ENCODE measurements at places on chromosomes 1 and 21.
A peak's percentile ranks its signal among the peaks of the same experiment; 100 is the strongest.

GRCh38 chr1:164618202-164618564, 59.2 kb downstream of the PBX1 start:
- no peak for DNase-seq

DNA sequence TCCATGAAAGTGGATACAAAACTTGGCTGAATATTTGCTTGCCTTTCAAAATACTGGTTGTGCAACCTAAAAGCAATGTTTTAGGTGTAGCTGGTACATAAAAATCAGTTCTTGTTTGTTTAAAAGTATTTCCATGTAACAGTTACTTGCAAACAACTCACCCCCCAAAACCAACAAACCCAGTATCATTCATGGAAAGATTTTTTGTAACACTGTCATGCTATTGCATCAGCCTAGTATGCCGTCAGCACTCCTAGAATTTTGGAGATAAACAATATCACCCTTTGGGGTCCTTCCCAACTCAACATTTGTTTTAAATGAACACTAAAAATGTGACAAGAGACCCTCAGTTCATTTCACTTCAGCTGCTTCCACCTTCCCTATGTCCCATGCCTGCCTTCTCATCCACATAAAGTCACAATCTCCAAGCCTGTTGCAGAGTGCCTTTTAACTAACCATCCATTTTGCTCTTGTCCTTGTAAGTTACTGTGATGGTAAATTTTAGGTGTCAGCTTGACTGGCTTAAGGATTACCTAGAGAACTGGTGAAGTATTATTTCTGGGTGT, 425.3 kb downstream of the DUSP10 start:
- DNase-seq: no peak

- DNase-seq: no peak
These were observed 6.8 kb downstream of the HES2 start for GRCh38 chr1:6412896-6413295.

GRCh38 chr1:47439819-47440598, 2.2 kb downstream of the FOXD2 start:
- DNase-seq: no peak

- no peak for DNase-seq
These were observed 510.9 kb downstream of the PTPRU start for GRCh38 chr1:29747196-29747595.

- DNase-seq: no peak
These were observed 177.9 kb downstream of the NR5A2 start for GRCh38 chr1:200205216-200205995.

DNA sequence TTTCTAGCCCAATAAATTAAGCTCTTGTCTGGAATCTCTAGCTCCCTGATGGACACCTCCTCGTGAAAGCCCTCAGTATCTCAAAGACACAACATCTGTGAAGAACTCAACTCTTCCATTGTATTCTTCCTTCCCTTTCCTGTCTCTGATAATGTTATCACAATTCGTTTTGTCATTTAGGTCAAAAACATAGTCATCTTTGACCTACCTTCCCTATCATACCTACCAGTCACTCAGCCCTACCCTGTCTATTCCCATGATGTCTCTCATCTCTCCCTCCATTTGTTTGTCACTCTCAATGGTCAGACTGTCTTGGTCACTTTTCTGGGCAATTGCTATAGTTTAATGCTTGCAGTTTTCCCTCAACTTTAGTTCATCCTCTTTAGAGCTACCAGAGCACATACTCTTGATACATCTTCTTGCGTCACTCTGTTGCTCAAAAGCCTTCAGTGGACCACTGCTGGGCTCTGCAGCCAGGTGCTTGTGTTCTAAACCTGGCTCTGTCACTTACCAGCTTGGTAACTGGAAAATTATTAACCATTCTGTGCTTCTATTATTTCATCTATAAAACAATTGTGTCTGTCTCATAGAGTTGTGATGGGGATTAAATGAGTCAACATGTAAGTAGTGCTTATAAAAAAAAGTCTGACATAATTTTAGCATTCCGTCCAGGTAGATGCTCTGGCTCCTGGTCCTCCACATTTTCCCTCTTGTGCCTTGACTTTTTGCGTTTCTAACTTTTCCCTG, 39.6 kb downstream of the DDR2 start:
- DNase-seq: no peak

DNA sequence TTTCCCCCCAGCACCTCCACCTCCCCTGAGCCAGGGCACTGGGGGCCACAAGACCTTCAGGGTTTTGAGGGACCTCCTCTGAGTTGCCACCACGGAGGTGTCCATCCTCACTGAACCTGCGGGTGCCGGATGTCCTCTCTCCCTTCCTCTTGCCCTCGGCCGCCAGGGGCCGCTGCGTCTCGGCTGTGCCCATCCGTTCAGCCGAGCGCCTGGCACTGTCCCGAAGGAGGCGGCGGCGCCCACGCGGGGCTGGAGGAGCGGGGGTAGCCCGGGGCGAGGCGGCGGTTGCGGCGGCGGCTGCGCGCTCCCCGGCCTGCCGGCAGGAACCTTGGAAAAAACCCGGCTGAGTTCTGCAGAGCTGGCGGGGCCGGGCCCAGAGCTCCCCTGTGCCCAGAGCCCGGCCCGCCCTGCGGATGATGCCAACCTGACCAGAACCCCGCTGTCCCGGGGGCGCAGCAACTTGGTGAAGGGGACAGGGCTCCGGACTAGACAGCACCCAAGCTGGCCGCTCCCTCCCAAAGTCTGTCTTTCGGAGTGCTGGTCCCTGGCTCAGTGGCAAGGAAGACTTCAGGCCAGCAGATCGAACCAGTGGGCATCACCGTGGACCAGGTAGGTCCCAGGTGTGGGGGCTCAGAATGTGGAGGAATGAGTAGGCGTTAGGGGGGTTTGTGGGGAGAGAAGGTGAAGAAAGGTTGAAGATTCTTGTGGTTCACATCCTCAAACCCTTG, 3.7 kb upstream of the PPM1J start:
- DNase-seq: peak; percentile 61

- no peak for DNase-seq
These were observed 131.3 kb downstream of the PATJ start for GRCh38 chr1:61873581-61873980.

GRCh38 chr1:195335541-195335940, 1272.7 kb downstream of the KCNT2 start:
- DNase-seq: no peak

DNA sequence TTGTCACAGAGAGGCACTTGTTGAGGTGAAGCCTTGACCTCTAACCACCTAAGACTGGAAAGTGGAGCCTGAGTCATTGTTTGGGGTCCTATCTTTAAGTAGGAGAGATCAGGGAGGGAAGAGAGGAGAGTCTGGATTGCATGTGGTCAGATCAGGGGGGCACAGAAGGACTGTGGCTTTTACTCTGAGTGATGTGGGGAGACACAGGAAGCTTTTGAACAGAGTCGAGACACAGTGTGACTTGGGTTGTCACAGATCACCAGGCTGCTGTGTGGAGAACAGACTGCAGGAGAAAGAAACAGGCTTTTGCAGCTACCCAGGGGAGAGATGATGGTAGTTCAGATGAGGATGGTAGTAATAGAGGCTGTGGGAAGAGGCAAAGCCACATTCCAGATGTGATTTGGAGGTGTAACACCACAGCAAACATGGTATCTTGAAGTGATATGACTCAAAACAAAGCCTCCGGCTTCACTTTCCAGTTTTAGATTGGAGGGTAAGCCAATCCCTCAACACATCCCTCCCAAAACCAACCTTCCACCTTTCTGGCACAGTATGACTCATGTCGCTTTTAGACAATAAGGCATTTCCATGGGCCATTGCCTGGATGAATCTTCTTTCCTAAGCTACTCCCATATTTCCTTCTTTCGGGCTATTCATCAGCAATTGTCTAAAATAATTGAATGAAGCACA, 125.8 kb upstream of the SLC44A3 start:
- no peak for DNase-seq

- no peak for DNase-seq
These were observed 10.1 kb upstream of the LRRC71 start for GRCh38 chr1:156910309-156910782.

DNA sequence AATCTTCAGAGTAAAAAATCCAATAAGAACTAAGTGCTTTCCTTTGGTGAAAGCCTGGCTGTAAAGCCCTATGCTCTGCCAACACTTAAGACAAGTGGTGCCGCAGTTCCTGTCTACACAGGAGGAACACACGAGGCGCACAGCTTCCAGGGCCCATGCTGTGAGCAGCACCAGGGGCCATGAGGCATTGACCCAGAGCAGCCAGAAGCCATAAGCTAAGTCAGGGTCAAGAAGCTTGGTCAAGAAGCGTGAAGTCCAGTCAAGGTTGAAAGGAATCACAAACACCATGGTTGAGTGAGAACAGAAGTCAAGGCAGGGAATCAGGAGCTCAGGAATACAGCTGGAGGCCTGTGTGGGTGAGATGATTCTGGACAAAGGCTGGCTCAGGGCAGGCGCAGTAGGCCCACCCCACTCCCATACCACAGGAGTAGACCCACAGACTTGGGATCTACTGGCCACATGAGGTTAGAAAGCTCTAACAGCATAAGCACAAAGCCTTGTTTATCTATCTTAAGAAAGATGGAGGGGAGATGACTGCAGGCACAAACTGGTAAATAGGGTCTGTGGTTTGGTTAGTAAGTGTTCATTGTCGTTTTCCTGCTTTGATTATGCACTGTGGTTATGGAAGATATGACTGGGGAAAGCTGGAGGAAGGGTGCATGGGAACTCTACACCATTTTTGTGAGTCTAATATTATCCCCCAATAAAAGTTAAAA, 42.9 kb upstream of the RCAN3 start:
- DNase-seq: no peak

DNA sequence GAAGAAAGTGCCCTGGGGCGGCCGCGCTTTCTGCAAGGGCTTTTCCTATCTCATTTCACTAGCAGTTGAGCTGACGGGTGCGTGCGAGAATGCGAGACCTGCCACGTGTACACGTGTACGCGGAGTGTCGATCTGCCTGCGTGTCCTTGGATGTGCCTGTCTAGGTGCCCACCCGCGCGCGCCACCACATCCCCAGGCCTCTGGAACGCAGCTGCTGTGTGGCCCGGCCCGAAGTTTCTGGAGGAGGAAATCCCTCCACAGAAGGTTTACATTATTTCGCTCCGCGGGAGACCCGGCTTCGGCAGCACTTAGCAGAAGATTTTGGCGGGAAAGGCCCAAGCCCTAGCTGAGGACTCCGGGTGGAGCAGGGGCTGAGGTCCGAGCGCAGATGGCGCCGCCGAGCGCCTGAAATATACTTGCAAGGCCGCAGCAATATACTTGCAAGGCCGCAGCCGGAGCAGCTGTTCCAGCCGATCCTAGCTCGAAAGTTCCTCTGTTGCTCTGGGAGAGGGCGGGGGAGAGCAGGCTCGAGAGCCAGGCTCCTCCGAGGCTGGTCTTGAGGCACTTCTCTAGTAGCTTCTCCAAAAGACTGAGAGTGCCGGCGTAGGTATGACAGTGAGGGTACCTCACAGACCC, 3.9 kb downstream of the TBX15 start:
- no peak for DNase-seq

DNA sequence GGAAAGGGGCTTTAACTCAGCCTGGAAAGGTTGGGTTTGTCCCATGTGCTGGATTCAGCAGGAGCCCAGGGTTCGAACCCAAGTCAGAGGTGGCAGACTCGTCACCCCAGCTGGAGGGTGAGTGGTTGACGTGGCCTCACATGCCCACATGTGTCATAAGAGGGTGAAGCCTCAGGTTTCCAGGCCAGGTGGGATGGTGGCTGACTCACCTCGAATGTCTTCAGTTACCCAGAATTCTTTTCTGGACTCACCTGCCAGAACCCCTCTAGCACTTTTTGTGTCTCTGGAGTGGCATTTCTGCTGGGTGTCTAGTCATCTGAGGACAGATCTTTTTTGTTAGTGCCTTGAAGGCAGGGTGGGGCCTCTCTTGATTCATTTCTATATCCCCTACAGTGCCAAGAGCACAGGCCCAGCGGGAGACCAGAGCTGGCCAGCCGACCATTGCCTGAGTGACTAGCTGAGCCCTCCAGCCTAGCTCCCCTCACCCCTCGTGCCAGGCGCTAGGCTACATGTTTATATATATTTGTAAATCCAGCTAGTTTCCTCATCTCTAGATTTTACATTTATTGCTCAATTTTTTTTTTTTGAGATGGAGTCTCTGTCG, 28.1 kb downstream of the IL6R start:
- peak; percentile 17 for DNase-seq

DNA sequence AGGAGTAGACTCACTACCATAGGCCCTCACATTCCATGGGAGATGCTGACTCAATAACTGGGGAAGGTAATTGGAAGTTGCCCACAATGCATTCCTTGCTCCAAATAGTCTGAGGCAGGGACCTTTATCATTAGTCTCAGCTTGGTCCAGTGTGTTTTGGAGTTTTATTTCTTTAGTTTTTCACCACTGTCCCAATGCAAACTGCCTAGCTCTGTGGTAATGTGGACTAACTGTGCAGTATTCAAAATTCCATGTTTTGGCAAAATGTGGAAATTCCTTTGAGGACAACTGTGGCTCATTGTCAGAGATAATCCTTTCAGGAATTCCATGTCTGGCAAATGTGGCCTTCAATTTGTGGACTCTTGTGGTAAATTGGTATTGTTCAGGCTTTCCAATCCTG, 78.1 kb upstream of the PAPPA2 start:
- no peak for DNase-seq

GRCh38 chr1:76868154-76868882, 1.0 kb downstream of the ST6GALNAC5 start:
- no peak for DNase-seq

GRCh38 chr1:164511001-164511705, 47.8 kb upstream of the PBX1 start:
- no peak for DNase-seq

All from activated CD4-positive, CD25-positive, alpha-beta regulatory T cell treated with anti-CD3 and anti-CD28 coated beads, Interleukin-2, amount 50 U/mL, for 16 hours (primary cell).